ENCODE measurements at places on chromosomes 6 and 20.

- H3K4me1 ChIP-seq: peaks cover 51% of the 10 kb centered on the region
- H3K27me3 ChIP-seq: peaks cover 38% of the 10 kb centered on the region
- no peak for DNase-seq
- peak overlapping the region; percentile 86 for H3K27ac ChIP-seq
- H3K36me3 ChIP-seq: peaks cover 18% of the 10 kb centered on the region
- H3K4me3 ChIP-seq: peak overlapping the region; percentile 66
Measured at GRCh38 chr20:64038224-64038564, 2.2 kb downstream of the C20orf204 start.

DNA sequence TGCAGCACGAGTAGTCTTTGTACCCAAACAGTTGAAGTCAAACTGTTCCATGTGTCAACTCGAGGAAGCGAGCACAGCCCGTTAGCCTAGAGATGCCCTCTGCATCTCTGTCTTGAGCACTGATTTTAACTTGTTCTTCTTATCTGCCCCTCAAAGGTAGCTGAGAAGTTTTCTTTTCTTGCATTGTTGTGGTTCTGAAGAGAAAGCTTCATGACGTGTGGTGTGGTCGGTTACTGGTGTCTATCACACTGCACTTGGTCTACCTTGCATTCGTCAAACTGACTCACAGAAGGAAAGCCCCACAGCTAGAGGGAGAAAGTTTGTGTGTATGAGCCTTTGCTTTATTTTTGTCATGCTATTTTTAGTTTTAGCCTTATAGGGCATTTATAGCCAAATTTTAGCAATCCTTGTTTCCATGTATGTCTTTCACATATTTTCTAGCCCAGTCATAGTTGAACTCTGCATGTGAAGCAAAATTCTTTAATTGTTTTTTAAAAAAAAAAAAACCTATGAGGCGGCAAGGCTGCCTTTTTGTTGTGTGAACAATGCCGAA lies 115.1 kb downstream of the JAG1 start:
- no peaks in the 10 kb centered on the region for H3K27me3 ChIP-seq
- H3K27ac ChIP-seq: no peak overlapping the region
- no peak overlapping the region for H3K4me3 ChIP-seq
- H3K36me3 ChIP-seq: no peaks in the 10 kb centered on the region
- peaks cover 7% of the 10 kb centered on the region for H3K4me1 ChIP-seq
- DNase-seq: no peak

- H3K27ac ChIP-seq: no peak overlapping the region
- no peak overlapping the region for H3K4me3 ChIP-seq
- no peaks in the 10 kb centered on the region for H3K4me1 ChIP-seq
Measured at GRCh38 chr20:29878281-29878741, 1379.2 kb upstream of the DEFB115 start.

DNA sequence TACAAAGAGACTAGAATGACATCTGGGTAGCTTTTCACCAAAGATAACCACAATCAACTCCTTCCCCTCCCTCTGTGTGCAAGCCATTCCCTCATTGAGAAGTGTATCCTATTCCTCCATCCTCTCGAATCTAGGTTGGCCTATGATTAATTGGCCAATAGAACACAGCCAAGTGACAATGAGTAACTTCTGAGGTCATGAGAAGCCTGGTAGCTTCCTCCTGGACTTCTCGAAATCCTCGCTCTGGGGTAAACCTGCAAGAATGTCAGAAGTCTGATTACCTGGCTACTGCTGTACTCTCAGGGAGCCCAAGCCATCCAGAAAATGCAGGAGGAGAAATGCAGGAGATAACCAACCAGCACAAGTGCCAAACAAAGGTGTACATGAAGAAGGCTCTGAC lies 13.1 kb downstream of the ARHGAP18 start:
- no peaks in the 10 kb centered on the region for H3K27me3 ChIP-seq
- DNase-seq: no peak
- H3K4me1 ChIP-seq: peaks cover 76% of the 10 kb centered on the region
- no peak overlapping the region for H3K4me3 ChIP-seq
- no peaks in the 10 kb centered on the region for H3K36me3 ChIP-seq

GRCh38 chr6:46789434-46790354 lies 3.5 kb upstream of the MEP1A start:
- H3K4me3 ChIP-seq: no peak overlapping the region
- no peaks in the 10 kb centered on the region for H3K36me3 ChIP-seq
- DNase-seq: no peak
- H3K4me1 ChIP-seq: no peaks in the 10 kb centered on the region
- no peak overlapping the region for H3K27ac ChIP-seq

GRCh38 chr6:6243846-6244245 lies 76.6 kb downstream of the F13A1 start:
- H3K4me3 ChIP-seq: no peak overlapping the region
- no peaks in the 10 kb centered on the region for H3K27me3 ChIP-seq
- no peak overlapping the region for H3K27ac ChIP-seq
- H3K36me3 ChIP-seq: no peaks in the 10 kb centered on the region
- DNase-seq: no peak
- no peaks in the 10 kb centered on the region for H3K4me1 ChIP-seq

GRCh38 chr6:168675375-168675774 lies 234.4 kb downstream of the SMOC2 start:
- no peak overlapping the region for H3K27ac ChIP-seq
- H3K4me1 ChIP-seq: no peaks in the 10 kb centered on the region
- no peak overlapping the region for H3K4me3 ChIP-seq
- DNase-seq: no peak
- no peaks in the 10 kb centered on the region for H3K36me3 ChIP-seq

DNA sequence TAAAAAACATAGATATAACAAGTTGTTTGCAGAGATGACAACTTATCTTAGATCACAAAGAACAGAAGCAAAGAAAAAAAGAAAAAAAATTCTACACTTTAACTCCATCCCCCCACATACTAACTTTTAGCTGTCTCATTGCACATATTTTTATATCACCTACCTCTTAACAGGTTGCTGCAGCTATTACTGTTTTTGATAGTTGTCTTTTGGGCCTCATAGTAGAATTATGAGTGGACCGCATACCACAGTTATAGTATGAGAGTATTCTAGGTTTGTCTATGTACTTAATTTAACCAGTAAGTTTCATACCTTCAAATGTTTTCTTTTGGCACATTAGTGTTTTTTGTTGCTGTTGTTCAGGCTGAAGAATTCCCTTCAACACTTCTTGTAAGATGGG lies 12.3 kb downstream of the RSPH3 start:
- no peak for DNase-seq
- no peaks in the 10 kb centered on the region for H3K4me1 ChIP-seq

DNA sequence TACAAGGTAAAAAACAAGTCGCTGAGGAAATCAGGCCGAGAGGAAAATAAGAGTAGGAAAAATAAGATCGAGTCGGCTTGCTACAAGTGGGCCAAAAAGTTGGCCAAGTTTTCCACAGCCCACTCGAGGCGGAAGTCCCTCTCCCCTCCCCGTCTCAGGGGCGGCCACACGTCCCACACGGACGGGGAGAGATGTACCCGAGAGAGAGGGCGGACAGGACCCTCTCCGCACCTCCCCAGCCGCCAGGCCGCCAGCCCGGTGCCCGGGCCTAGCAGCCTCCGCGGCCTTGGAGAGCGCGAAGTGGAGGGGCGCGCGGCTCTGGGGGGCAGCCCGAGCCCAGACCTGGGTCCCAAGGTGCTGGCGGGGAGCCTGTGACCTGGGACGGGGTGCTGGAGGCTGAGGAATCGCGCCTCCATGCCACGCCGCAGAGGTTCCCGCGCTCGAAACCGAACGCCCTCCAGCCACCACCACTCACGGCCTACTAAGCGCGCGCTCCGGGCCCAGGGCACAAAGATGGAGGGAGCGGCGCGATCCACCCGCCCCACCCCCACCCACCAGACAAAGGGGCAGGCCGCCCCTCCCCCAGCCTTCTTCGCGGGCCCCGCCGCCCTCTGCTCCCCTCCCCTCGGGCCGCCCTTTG lies 1.9 kb upstream of the HMGA1 start:
- no peaks in the 10 kb centered on the region for H3K36me3 ChIP-seq
- no peaks in the 10 kb centered on the region for H3K27me3 ChIP-seq
- no peak for DNase-seq
- H3K27ac ChIP-seq: peak overlapping the region; percentile 87
- peaks cover 23% of the 10 kb centered on the region for H3K4me1 ChIP-seq
- peak overlapping the region; percentile 59 for H3K4me3 ChIP-seq

GRCh38 chr20:52103335-52103912 lies 88.2 kb downstream of the ZFP64 start:
- H3K4me3 ChIP-seq: peak overlapping the region; percentile 42
- peaks cover 37% of the 10 kb centered on the region for H3K27me3 ChIP-seq
- no peak overlapping the region for H3K27ac ChIP-seq
- H3K36me3 ChIP-seq: no peaks in the 10 kb centered on the region

GRCh38 chr6:130991422-130992137 lies 71.5 kb downstream of the EPB41L2 start:
- H3K27me3 ChIP-seq: no peaks in the 10 kb centered on the region
- H3K4me3 ChIP-seq: no peak overlapping the region
- H3K36me3 ChIP-seq: no peaks in the 10 kb centered on the region
- H3K4me1 ChIP-seq: peaks cover 9% of the 10 kb centered on the region
- no peak overlapping the region for H3K27ac ChIP-seq

GRCh38 chr6:34457382-34457741 lies 8.5 kb upstream of the PACSIN1 start:
- DNase-seq: no peak
- no peaks in the 10 kb centered on the region for H3K4me1 ChIP-seq
- no peaks in the 10 kb centered on the region for H3K27me3 ChIP-seq
- no peaks in the 10 kb centered on the region for H3K36me3 ChIP-seq

- H3K4me3 ChIP-seq: no peak overlapping the region
- H3K27ac ChIP-seq: no peak overlapping the region
Measured at GRCh38 chr6:170452767-170453545, 100.2 kb downstream of the PSMB1 start.

DNA sequence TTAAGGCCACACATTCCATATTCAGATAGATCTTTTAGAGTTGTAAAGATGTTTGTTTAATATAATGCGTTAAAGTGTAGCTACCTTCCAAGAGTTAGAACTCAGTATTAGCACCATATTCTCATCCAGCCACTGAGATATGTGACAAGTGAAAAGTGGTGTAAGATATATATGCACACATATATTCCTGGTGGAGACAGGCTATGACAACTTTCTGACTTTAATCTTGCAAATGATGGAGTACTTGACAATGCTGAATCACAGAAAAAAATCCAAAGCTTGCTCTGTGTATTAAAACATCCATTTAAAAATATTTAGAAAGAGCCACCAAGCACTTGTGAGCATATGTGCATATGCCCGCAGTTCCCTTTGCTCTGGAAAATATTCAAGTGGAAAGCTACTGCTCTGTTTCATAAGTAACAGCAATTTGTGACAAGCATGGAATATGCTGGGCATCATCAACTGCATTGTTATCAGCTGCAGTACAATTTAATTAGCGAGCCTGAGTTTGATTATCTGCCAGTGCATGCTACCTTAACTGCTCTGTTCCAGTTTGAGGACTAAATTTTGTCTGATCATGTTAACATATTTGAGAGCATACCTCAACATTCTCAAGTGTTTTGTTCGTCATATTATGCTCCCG lies 64.8 kb downstream of the VIP start:
- H3K27me3 ChIP-seq: no peaks in the 10 kb centered on the region
- H3K4me1 ChIP-seq: no peaks in the 10 kb centered on the region
- H3K36me3 ChIP-seq: no peaks in the 10 kb centered on the region
- no peak overlapping the region for H3K27ac ChIP-seq
- no peak overlapping the region for H3K4me3 ChIP-seq
- DNase-seq: no peak
